ENCODE measurements at places on chromosomes 2 and 18.

- DNase-seq: no peak
Observed at GRCh38 chr2:134127496-134127895, 126.4 kb upstream of the MGAT5 start.

GRCh38 chr2:216683846-216684245, 11.5 kb downstream of the IGFBP5 start:
- no peak for DNase-seq

GRCh38 chr2:231914077-231914690, 12.0 kb downstream of the NPPC start:
- DNase-seq: no peak

DNA sequence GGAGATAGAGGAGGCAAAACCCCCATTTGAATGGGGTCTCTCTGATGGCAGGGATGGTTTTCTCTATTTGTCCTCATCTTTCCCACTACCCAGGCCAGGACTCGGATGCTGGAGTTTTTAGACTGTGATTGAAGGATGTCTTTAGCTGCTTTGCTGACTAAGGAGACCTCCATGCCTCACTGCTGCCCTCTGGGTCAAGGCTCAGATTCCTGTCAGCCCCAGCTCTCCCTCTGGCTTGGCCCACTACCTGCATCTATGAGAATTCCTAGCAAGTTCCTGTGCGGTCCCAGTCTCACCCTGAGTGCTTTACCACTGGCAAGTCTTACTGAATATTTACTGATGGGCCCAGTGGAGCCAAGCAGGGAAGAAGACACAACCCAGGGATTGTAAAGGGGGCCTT, 184.0 kb downstream of the CELF4 start:
- DNase-seq: no peak
